Osteocyte (in vitro differentiated cells): ENCODE measurements at places on chromosomes 6 and 20. TPM values are rescaled to one million over a fixed set of nuclear protein-coding genes. Genes with fewer than 3 reads are reported as not detected.

Gene RNASET2
- 20.3 and 22.3 TPM in 2 replicates for total RNA-seq

Gene HACE1
- total RNA-seq = 29.9 and 33.9 TPM in 2 replicates

DNA sequence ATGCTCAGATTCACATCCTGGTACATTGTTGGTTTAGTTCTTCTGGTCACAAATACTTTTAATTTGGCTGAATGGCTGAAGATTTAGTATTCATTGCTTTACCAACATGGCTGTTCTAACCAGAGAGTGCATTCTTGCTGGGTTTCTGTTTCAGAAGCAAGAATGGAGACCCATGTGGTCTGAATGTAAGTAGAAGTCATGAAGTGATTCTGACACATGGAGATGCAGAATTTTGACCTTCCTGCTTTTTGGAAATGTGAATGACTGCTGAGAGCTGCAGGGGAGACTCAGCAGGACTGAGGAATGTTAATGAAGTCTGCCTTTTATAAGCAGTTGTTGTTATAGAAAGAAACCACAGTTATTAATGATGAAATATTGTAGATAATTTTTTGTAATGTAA lies 576.1 kb upstream of the MARCKS start:
- DNase-seq = no peak

- no peak for DNase-seq
Measured at GRCh38 chr6:21911208-21911607, 317.7 kb downstream of the SOX4 start.

GRCh38 chr6:163200289-163200688 lies 214.2 kb upstream of the QKI start:
- DNase-seq = no peak

DNA sequence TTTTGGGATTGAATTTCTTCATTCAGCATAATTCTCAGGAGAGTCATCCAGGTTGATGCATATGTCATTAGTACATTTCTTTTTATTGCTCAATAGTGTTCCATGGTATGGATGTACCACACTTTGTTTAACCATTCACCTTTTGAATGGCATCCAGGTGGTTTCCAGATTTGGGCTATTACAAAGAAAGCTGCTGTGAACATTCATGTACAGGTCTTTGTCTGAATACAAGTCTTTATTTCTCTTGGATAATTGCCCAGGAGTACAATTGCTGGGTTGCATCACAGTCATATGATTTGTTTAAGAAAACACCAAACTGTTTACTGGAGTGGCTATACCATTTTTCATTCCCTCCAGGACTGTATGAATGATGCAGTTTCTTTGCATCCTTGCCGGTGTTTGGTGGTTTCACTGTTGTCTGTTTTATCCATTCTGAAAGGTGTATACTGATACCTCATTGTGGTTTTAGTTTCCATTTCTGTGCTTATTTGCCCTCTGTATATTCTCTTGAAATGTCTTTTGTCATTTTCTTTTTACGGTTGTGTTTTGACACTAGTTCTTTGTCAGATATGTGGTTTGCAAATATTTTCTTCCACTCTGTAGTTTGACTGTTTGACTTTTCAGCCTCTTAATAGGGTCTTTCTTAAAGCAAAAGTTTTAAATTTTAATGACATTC lies 8.8 kb downstream of the CDKAL1 start:
- DNase-seq = no peak

Gene TRIM10
- total RNA-seq = not detected in 2 replicates

GRCh38 chr20:62291251-62292066 lies 11.3 kb upstream of the ADRM1 start:
- DNase-seq = no peak

DNA sequence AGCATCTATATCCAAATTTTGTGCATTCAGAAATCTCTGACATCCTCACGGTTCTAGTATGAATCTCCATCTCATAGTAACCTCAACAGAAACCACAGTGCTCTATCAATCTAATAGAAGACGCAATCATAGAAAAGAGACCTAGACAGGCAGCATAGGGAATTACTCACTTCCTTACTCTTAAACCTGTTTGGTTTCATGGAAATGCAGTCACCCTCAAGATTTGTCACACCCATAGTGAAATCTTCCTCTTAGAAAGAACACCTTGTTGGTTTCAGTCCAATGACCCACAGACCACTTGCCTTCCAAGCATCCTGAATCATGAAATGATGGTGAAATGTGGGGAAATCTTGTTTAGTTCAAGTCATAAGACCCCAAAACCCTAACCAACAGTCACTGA lies 166.1 kb upstream of the PRDM1 start:
- DNase-seq = no peak

GRCh38 chr6:65627015-65627414 lies 80.0 kb downstream of the EYS start:
- DNase-seq = no peak

Gene HMGCLL1
- not detected in 2 replicates for total RNA-seq

DNA sequence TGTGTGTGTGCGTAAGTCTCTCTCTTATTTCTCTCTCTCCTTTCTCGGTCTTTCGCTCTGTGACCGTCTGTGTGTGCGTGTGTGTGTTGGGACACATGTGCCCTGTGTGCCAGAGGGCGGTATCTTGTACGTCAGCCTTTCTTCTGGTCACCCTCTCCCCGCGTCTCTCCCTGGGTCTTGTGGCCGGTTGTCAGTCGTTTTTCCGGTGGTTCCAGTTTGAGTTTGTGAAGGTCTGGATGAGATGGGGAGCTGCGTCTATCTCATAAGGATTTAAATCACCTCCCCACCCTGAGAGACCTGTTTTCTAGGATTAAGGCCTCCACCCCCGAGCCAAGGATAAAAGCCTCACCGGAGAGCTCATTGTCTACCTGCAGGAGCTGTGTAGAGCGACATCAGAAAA lies 295.5 kb upstream of the ZNF337 start:
- DNase-seq = peak; percentile 53

Gene NOX3
- not detected in 2 replicates for total RNA-seq

DNA sequence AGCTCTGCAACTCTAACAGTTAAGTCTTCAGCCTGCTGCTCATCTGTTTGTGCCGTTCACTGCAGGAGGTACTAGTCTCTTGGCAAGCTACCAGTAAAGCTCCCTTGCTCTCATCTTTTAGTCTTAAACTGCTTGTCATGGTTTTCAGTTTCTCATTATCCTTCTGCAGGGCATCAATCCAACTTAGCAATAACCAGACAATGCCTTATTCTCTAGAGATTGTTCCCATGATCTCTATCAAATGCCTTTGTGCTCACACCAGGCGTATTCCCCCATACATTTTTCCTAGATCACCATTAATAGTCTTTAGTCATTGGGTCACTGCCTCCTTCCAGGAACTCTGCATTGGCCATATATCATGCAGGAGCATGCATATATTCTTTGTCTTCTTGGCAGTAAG lies 171.3 kb downstream of the GRM1 start:
- no peak for DNase-seq

Gene TXLNB
- 0.08 TPM in 1 of 2 replicates, not detected in the other for total RNA-seq

- DNase-seq = no peak
Measured at GRCh38 chr6:48834706-48835105, 628.3 kb downstream of the MMUT start.
